HT1080 (cell line): ENCODE measurements at places on chromosomes 13 and 19.

- no peak for DNase-seq
These were observed 384.2 kb downstream of the SLITRK1 start for GRCh38 chr13:83498045-83498444.

- DNase-seq = no peak
These were observed 4.0 kb upstream of the TSPAN16 start for GRCh38 chr19:11291991-11292390.

- DNase-seq = no peak
These were observed 196.6 kb upstream of the GPR12 start for GRCh38 chr13:26957182-26957581.

GRCh38 chr13:100584896-100585295 is 3.7 kb downstream of the GGACT start:
- DNase-seq = no peak

DNA sequence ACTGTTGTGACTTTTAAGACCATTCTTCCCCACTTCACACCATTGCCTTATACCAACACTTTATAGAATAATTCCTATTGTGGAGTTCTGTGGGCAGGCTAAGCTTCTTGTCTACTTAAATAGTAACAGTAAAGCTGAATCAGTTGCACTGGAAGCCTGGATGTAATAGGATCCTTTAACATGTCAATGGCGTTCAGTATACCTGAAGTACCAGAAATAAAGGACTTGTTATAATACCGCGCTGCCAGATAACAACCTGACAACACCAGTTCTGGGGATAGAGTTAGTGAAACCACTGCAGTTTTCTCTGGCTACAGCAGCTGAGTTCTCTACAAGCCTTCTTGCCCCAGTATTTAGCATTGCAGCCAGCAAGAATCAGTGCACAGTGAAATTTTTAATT is 52.0 kb upstream of the TNFRSF19 start:
- DNase-seq = no peak

- no peak for DNase-seq
These were observed 430.6 kb downstream of the KLF12 start for GRCh38 chr13:73703606-73704005.

- no peak for DNase-seq
These were observed 65.2 kb upstream of the LRCH1 start for GRCh38 chr13:46487748-46488147.

GRCh38 chr13:25928941-25929505 is 122.8 kb downstream of the SHISA2 start:
- peak; percentile 26 for DNase-seq

GRCh38 chr13:80778297-80778696 is 437.4 kb upstream of the SPRY2 start:
- no peak for DNase-seq
